ENCODE measurements at places on chromosomes 16 and 17.
A peak's percentile ranks its signal among the peaks of the same experiment; 100 is the strongest.

- no peak for DNase-seq
Observed at GRCh38 chr17:76772842-76773525, 35.1 kb downstream of the MFSD11 start.

DNA sequence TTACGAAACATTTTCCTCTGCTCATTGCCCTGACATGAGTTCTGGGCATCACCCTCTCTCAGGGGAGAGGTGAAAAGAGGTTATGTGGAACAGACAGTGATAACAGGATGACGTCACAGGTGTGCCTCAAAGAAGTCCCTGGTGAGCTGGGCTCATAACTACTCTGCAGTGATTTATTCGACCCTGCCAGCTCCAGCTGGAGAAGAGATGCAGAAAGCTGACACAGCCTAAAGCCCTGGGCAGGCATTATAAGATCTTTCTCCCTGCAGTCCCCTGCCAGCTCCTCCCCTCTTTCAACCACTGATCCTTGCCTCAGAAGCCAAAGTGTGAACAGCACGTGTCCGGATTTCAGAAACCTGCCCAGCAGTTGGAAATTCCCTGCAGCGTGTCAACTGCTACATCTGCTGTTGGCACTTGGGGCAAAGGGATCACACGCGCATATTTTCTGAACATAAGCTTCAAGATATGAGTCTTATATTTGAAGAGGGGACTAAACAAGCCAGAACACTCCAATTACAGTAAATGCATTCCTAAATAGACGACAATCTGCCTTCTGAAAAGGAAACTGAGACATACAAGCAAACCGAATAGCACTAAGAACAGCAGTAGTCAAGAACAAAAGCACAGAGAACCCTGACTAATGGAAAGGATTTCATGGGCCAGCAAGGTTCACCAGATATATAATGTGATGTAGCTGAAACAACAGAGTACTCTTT lies 80.5 kb downstream of the SMG6 start:
- DNase-seq, result no peak

DNA sequence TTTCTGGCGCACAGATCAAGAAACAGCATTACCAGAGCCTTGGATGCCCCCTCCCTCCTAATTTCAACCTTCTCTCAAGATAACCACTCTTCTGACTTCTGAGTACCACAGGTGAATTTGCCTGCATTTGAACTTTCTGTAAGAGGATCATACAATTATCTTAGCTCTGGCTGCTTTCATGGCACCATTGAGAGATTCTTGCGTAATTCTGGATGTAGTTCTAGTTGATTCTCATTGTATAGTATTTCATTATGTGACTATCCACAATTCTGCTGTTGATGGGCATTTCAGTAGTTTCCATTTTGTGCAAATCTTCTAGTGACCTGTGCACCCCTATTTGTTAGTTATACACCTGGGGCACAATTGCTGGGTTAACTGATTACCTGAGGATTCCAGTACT lies 7.5 kb downstream of the CDH3 start:
- DNase-seq, result no peak

DNA sequence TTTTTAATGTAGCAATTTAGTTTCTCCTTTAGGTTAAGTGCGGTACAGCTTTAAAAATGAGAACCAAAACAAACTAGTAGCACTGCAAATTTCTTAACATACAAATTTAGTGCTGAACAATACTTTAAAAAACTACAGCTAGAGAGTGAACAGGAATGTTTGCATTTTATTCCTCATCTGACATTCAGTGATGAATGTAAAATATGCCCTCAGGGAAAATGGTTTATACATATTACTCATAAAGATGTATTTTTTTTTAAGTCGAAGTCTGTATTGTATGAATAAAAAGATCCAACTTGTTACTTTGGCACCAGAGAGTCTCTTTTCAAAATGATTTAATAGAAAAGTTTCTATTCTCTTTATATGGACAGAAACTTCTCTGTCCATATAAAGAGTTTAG lies 96.8 kb downstream of the BRIP1 start:
- DNase-seq, result no peak

- no peak for DNase-seq
Observed at GRCh38 chr17:27912964-27913363, 19.8 kb upstream of the LYRM9 start.

GRCh38 chr16:84234321-84235241 lies 5.2 kb downstream of the KCNG4 start:
- DNase-seq, result no peak

GRCh38 chr16:2983706-2984136 lies 3.5 kb upstream of the PKMYT1 start:
- DNase-seq, result peak; percentile 49

GRCh38 chr17:66542129-66542966 lies 239.9 kb downstream of the PRKCA start:
- no peak for DNase-seq

- DNase-seq, result peak; percentile 38
Observed at GRCh38 chr17:76000016-76000754, 470 bp upstream of the CDK3 start.

- DNase-seq, result no peak
Observed at GRCh38 chr16:7921345-7921744, 588.7 kb downstream of the RBFOX1 start.

GRCh38 chr16:72921620-72922019 lies 126.3 kb downstream of the ZFHX3 start:
- DNase-seq, result no peak

DNA sequence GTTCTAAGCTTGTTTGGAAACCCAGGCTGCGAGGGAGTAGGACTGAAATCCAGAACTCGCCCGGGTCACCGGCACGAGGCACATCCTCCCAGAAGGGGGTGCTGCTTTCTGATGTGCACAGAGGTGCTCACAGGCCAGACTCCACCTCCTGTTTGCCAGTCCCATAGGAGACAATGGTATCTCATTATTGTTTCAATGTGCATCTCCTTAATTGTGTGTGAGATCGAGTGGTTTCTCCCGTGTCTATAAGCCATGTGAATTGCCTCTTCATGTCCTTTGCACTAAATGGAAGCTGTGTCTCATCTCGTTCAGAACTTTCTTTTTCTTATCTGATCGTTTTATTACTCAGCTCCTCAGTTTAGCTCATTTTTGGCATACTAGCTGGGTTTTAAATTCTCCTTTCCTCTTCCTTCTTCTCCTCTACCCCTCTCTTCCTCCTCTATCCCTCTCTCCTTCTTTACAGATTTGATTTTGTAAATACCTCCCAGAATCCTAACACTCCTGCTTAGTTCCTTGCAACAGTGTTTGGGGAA lies 32.1 kb upstream of the PRKCB start:
- DNase-seq, result peak; percentile 43

- no peak for DNase-seq
Observed at GRCh38 chr16:72470541-72470940, 298.6 kb upstream of the PMFBP1 start.

GRCh38 chr16:75317101-75317522 lies 65.7 kb upstream of the BCAR1 start:
- no peak for DNase-seq

- DNase-seq, result no peak
Observed at GRCh38 chr17:70569128-70569527, 399.8 kb downstream of the KCNJ2 start.

DNA sequence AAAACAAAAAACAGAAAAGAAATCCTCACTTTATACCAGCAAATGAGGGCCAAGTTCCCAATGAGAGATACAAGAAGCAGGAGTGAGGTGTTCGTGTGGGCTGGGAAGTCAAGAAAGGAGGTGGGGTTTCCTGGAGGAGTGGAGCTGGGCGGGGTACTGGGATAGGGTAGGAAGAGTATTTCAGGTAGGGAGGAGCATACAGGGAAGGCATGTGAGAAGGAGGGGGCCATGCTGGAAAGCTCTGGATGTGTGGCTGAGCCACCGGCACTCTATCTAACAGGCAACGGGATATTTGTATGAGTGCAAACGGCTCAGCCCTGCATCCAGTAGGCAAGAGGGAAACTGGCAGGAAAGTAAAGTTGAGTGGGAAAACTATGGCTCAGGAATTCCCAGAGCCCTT lies 4.2 kb downstream of the OR3A2 start:
- DNase-seq, result no peak

DNA sequence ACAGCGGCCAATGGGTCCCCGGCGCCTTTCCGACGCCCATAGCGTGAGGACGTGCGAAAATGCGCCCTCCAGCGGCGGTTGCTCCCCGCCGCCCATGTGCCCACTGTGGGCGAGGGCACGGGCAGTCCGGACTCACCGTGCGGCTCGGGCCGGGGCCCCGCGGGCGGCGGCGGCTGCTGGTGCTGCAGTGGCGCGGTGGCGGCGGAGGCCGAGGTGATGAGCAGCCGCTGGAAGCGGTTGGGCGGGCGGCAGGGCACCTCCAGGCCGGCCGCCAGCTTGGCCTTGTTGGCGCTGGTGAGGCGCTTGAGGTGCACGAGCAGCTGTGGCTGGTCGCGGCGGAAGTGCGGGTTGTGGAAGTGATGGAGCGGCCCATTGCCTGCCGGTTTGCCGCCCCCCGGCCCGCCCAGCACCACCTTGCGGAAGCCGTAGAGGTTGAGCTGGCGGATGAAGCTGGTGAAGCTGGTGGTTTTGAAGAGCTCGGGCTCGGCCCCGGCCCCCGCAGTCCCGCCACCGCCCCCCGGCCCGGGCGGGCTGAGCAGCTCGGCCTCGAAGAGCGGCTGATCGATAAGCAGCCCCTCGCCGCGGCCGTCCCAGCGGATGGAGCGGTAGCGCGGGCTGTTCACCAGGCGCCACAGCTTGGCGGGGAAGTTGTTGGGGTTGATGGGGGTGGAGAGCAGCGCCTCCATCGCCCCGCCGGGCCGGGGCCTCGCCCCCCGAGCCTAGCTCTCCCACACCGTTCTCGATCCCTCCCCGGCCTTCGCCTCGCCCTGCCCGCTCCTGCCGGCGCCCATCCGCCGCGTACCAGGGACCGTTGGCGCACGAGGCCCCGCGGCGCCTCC lies at the start of gene HSF5:
TSS of gene HSF5 (minus strand) at position 820 of the 839 bp plus-strand sequence. CDS start at position 686, 134 bp downstream.
- DNase-seq, result peak; percentile 67

DNA sequence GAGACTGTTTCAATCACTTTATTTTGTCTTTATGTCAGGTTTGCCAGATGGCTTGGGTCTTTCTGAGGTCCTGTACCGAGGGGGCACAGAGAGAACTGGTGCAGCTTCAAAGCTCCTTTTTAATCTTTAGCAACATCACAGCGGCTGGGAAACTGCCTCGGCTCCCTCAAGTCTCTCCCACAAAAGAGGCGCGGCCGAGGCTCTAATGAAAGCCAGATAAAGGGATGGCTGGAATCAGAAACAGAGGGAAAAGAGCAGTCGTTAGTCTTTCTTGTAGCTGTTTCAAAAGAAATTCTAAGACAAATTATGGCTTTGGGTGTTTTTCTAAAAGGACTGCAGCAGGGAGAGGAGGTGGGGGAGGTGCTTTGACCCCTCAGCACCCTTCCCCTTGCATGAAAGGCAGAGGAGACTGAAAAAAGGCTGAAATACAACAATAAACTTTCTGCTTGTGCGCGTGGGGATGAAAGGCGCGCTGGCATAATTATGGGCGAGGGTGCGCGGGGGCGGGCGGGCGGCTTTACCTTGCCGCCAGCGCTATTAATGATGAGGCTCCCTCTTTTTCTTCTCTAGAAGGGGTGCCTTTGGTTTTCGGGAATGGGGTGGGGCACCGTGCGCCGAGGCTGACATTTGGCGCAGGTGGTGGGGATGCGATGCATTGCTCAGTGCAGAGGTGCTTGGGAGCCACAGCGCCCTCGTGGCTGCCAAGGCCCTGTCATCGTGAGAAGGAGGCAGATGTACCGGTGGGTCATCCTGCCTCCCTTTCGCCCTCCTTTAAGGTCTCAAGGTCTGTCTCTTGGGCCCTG lies 22.3 kb upstream of the BRD7 start:
- no peak for DNase-seq

GRCh38 chr16:6048017-6048416 lies 950.4 kb upstream of the EEF2KMT start:
- no peak for DNase-seq

DNA sequence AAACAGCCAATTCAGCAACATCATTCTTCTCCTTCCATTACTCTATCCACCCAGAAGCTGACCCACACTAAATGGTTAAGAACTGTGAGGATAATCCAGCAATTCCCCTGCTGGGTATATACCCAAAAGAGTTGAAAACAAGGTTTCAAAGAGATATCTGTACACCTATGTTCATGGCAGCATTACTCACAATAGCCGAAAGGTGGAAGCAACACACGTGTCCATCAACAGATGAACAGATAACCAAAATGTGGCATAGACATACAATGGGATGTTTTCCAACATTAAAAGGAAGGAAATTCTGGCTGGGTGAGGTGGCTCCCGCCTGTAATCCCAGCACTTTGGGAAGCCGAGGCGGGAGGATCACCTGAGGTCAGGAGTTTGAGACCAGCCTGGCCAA lies 19.9 kb downstream of the MIS12 start:
- DNase-seq, result no peak

DNA sequence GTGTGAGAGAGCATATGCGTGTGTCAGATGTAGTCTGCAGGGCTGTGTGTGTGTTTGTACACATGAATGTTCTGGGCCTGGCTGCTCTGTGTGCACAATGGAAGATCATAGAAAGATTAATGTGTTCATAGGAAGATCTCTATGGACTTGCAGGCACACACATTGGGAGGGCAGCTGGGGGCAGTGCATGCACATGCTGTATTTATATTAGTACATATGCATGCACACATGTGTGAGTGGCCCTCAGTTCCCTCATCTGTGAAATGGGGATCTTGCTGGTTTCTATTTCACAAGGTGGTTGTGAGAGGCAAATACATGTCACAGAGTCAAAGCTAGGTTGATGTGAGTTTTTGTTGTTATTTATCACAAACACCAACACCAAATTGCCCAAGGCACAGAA lies 2.1 kb downstream of the CA7 start:
- DNase-seq, result no peak

GRCh38 chr17:31494259-31495021 lies 103.0 kb downstream of the RAB11FIP4 start:
- no peak for DNase-seq

DNA sequence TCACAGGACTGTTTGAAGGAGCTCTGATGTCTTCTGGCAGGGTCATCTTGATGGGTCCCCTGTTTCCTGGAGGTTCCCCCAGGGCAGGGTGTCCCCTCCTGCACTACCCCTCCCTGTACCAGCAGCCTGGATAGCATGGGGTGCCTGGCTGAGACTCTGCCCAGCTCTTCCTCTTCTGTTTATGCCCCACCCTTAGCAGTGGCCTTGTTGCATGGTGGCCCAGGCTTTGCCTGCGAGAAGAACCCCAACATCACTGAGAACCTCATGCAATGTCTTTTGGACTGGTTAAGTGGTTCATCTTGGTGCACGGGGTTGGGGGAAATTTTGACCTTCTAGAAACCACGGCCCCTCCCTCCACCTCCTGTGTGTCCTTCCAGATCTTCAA lies 121.8 kb downstream of the IRX3 start:
- DNase-seq, result no peak

GRCh38 chr17:58755269-58755576 lies 431 bp upstream of the PPM1E start:
- DNase-seq, result no peak

DNA sequence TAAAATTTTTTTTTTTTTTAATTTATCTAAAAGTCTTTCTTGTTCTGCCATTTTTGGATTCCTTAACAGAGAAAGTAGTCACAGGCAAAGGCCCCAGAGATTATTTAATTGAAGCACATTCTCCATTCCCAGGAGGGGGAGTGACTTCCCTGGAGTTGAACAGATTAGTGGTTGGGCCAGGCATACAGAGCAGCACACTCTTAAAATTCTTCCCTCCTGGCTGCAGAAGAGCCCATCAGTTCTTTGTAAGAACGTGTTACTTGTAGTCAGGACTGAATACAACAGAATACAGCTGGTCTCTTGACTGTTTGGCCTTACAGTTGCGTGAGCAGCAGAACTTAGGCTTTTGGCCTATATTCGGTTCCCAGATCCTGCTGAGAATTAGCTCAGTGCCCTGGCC lies 1.8 kb downstream of the ALKBH5 start:
- no peak for DNase-seq

Measured in stimulated activated CD4-positive, alpha-beta T cell treated with anti-CD3 and anti-CD28 coated beads, Interleukin-15, amount 100 ng/mL, for 1 hour (primary cell).